ENCODE measurements at places on chromosomes 3 and 15.

DNA sequence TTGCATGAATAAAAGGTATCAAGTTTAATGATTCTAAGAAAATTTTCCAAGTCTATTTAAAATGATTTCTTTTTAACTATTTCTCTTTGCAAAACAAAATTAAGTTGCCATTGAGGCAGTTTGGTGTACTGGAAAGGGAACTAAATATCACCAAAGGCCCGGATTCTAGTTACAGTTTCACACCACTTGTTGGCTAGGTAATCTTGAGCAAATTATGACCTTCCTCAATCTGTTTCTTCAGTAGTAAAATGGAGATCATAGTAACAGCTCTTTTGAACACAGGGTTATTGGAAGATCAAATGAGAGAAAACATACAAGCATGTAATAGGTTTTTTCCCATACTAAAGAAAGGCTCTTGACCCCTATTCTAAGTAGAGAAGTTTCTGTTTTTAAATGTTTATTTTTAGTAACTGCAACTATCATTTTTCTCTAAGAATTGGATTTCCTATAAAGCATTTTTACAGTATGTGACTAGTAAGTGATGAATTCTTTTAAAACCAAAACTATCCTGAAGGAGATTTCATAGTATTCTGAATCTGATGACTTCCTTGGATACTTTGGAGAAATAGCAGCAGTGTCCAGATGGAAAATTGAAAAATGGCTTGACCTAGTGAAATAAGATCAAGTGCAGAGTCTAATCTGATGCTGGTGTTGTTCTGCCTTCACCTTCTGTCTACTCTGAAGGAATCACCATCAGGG lies 15.7 kb downstream of the SCAANT1 start:
- DNase-seq, result no peak

GRCh38 chr15:39181056-39181747 lies 399.7 kb upstream of the THBS1 start:
- DNase-seq, result no peak

DNA sequence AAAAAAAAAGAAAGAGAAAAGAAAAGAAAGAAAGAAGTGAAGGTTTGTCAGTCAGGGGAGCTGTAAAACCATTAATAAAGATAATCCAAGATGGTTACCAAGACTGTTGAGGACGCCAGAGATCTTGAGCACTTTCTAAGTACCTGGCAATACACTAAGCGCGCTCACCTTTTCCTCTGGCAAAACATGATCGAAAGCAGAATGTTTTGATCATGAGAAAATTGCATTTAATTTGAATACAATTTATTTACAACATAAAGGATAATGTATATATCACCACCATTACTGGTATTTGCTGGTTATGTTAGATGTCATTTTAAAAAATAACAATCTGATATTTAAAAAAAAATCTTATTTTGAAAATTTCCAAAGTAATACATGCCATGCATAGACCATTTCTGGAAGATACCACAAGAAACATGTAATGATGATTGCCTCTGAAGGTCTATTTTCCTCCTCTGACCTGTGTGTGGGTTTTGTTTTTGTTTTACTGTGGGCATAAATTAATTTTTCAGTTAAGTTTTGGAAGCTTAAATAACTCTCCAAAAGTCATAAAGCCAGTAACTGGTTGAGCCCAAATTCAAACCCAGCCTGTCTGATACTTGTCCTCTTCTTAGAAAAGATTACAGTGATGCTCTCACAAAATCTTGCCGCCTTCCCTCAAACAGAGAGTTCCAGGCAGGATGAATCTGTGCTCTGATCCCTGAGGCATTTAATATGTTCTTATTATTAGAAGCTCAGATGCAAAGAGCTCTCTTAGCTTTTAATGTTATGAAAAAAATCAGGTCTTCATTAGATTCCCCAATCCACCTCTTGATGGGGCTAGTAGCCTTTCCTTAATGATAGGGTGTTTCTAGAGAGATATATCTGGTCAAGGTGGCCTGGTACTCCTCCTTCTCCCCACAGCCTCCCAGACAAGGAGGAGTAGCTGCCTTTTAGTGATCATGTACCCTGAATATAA lies 2.0 kb downstream of the B2M start:
- peak; percentile 38 for DNase-seq

DNA sequence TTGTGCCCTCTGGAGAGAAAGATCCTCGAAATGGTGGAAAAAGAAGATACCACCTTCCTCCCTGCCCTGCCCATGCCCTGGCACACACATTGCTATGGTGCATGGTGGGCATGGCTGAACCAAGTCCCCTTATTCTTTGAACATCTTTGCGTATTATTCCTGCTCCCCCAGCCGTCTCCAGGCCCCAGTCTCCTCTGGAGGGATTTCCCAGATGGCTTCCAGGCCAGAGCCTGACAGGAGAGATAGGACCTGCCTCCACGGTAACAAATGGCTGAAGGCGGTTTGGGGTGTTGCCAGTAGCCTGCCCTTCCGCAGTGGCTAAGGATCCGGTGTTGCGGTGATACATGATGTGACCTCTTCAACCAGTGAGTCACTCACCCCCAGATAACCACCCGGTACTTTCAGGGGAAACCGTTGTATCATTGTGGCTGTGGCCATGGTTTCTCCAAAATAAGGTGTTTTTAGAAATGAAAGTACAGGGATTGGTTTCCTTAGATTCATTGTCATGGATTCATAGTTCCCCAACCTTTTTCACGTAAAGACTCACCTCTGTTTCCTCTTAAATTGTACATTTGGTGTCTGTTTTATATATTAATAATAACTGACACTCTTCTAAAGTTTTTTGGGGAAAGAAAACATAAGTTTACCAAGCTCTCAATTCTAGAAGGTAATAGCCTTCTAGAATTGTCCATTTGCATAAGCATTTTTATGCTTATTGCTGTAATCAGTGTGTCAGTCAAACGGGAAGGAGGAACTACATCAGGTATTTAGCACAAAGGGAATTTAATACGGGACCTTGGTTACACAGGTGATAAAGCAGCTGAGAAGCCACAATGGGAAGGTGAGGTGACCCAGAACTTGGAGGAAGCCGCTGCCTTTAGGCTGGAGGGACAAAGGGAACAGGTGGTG lies 25.9 kb downstream of the SMAD3 start:
- DNase-seq, result peak; percentile 93

- no peak for DNase-seq
Observed at GRCh38 chr3:43001094-43001553, 22.0 kb downstream of the GASK1A start.

- DNase-seq, result no peak
Observed at GRCh38 chr3:130379274-130379673, 33.8 kb downstream of the COL6A5 start.

GRCh38 chr3:42658091-42658770 lies 4.7 kb downstream of the ZBTB47 start:
- DNase-seq, result no peak

- DNase-seq, result no peak
Observed at GRCh38 chr15:73680549-73680948, 3.6 kb upstream of the CD276 start.

DNA sequence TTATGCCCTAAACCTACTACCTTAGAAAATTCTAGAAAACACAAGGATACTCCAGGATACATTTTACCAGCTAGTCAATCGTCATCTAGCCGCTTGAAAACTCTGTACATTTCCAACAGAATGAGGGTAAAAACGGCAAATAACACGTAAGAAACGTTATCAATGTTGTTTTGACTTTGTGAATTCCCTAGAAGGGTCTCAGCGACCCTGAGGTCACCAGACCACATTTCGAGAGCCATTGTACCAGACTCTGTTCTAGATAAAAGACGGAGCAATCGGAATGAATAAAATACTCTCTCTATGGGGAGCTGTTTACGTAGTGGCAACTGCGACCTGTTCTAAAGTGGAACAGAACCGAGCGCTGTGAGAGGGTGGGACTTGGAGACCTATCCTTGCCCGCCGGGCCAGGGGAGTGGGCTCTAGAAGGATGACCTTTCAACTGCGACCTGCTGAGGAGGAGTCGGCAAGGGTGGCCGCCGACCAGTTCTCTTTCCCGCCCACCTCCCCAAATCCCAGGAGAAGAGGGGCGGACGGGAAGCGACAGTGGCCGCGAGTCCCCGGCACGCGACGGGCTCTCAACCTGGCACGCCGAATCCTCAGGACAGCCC lies 778 bp upstream of the AP4E1 start:
- peak; percentile 83 for DNase-seq

DNA sequence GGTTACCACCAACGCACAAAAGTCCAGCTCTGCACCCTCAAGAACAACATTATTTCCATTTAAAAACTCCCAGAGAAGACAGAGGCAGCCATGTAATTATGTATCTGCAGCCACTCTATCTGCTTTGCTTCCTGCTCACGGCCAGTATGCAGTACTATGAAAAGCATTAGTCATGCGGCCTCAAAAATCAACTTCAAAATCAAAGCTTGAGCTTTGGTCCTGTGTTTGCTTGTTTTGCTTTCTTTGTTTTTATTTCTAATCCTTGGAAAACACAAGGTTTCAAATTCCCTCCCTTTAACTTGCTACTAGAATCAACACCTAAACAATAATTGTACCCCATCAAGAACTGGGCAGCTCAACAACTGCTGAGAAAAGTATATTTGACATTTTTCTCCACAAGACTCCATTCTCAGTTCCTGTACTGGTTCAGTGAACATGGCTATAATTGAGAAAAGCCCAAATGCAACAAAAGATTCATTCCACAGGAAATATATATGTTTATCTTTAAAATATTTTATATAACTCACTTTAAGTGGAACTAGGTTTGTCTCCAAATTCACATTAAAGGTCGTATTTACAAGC lies 37.6 kb downstream of the GBE1 start:
- DNase-seq, result no peak

DNA sequence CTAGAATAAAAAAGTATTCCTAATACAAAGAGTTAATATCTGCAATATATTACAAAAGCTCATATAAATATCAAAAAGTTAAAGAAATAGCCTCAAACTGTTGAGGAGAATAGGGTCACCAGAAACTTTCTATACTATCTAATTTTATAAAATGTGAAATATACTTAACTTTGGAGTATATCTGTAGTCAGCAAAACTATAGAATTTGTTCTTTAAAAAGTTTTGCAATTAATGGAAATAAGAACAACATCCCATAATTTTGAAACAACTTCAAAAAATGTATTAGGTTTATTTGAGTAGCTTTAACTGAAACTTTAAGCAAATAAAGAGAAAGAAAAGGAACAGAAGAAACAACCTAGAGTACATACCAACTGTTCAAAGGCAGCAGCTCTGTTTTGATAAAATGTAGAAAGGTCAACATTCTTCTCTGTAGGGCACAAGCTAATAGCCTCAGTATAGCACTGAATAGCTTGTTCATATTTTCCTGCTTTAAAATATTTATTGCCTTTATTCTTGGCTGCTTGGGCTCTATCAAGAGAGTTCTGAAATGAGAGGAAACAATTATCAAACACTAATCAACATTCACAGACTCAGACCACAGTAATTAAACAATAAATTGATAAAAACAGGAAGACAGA lies 14.3 kb downstream of the TOMM70 start:
- DNase-seq, result no peak

- DNase-seq, result no peak
Observed at GRCh38 chr3:187044867-187045552, 94.3 kb downstream of the RPL39L start.

DNA sequence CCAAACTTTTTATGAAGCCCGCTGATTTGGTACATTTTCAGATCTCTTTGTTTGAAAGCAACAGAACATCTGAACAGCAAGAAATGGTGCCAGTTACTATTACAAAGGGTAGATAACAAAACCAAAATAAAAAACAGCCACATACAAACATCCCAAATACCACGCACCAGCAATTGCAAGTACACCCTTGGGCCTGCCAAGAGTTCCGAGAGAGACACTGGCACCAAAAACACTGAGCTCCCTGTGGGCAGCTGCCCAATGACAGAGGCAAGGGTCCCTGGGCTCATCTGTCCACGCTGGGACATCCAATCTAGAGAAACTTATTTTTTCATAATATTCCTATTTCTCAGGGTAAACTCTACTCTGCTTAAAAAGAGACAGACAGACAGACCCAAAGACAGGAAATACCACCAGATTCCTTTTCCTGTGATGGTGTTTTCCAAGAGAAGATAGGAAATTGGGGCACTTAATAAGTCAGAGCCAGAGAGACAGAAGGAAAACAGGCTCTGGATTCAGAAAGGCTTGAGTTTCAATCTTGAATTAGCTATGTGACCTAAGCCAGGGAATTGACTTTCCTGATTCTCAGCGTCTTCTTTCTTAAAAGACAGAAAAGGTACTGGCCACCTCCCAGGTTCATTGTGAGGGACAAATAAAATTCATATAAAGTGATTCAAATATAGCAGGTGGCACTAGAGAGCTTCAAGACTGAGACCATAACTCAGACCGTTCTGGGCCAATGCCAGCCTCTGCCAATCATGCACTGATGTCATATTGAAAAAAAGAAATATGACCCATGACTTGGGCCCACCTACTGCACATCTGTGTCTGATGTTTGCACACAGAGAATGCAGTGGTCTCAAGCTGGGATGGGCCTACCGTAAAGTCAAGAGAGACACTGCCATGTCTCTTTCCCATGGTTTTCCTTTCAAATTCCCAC lies 61.3 kb downstream of the FOXP1 start:
- no peak for DNase-seq

- DNase-seq, result no peak
Observed at GRCh38 chr3:184636741-184637316, 75.0 kb downstream of the MAGEF1 start.

- DNase-seq, result no peak
Observed at GRCh38 chr3:141243271-141243707, 11.7 kb downstream of the PXYLP1 start.

- DNase-seq, result no peak
Observed at GRCh38 chr3:55085231-55085630, 157.4 kb upstream of the LRTM1 start.

DNA sequence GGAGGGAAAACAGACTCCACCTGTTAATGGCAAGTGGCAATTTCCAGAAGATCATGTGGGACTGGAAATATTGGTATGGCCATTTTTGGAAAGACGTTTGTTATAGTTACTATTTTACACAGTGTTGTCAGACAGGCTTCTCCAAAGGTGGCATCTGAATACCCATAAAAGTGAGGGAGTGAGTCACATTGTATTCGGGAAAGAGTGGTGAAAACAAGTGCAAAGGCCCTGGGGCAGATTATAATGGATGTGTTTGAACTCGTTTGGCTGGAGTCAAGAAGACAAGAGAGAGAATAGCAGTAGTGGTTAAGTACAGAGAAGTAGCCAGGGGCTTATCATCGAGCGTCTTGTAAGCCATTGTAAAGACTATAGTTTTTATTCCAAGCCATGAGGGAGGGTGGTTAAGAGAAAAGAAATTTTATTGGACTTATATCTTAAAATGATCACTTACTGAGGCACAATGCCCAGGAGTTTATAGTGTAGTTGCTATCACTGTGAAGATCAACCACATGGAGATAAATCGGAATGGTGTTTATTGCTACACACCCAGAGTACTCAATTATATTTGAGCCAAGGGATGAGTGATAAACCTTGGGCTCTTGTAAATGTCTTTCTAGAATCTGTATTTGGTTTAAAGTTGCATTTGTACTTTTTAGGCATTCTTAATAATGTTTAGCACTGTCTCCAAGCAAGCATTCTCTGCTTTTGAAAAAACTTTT lies 212.8 kb upstream of the KBTBD8 start:
- DNase-seq, result no peak
